Immature natural killer cell (primary cell): ENCODE measurements at places on chromosomes 16 and 17. TPM values are rescaled to one million over a fixed set of nuclear protein-coding genes. Genes with fewer than 3 reads are reported as not detected.

The MT1G gene
- not detected for polyA plus RNA-seq

The GPR179 gene
- polyA plus RNA-seq = not detected

The BTBD17 gene
- polyA plus RNA-seq = 0.21 TPM

The ATAD5 gene
- polyA plus RNA-seq = 2.5 TPM

The ZDHHC1 gene
- polyA plus RNA-seq = not detected

The ORAI3 gene
- polyA plus RNA-seq = 40.3 TPM

The SRP68 gene
- polyA plus RNA-seq = 62.6 TPM

The STX1B gene
- polyA plus RNA-seq = not detected

The OTOA gene
- polyA plus RNA-seq = not detected

The FOXC2 gene
- not detected for polyA plus RNA-seq

The HSD17B2 gene
- not detected for polyA plus RNA-seq

The OR3A3 gene
- not detected for polyA plus RNA-seq

The KRTAP4-1 gene
- not detected for polyA plus RNA-seq

The C17orf78 gene
- polyA plus RNA-seq = not detected

The TSR1 gene
- 9.5 TPM for polyA plus RNA-seq

The MTSS2 gene
- not detected for polyA plus RNA-seq

The ZNF232 gene
- polyA plus RNA-seq = 1.8 TPM

The PHOSPHO1 gene
- polyA plus RNA-seq = 2.0 TPM

The CCDC200 gene
- not detected for polyA plus RNA-seq

The IGFALS gene
- polyA plus RNA-seq = not detected

The CDRT15 gene
- polyA plus RNA-seq = not detected

The IRX6 gene
- polyA plus RNA-seq = not detected

The TNFRSF17 gene
- not detected for polyA plus RNA-seq

The DLX4 gene
- polyA plus RNA-seq = 0.32 TPM

The SLC5A11 gene
- polyA plus RNA-seq = not detected

The PRAC1 gene
- not detected for polyA plus RNA-seq

The TBKBP1 gene
- 2.3 TPM for polyA plus RNA-seq

The TERB1 gene
- polyA plus RNA-seq = not detected
